ENCODE measurements at places on chromosomes 13 and 19. TPM values are rescaled to one million over a fixed set of nuclear protein-coding genes. Genes with fewer than 3 reads are reported as not detected.

Gene CCDC61
- total RNA-seq = 7.1 TPM

Gene CEACAM8
- total RNA-seq = not detected

Gene B3GNT3
- 11.5 TPM for total RNA-seq

Gene NPAS1
- 1.6 TPM for total RNA-seq

Gene SHISA7
- not detected for total RNA-seq

Gene EDNRB
- total RNA-seq = 0.75 TPM

Gene ZNF579
- total RNA-seq = 14.4 TPM
